ENCODE measurements at places on chromosomes 4 and X. TPM values are rescaled to one million over a fixed set of nuclear protein-coding genes. Genes with fewer than 3 reads are reported as not detected.

Gene HS3ST1
- total RNA-seq = 0.38 TPM

Gene BTK
- total RNA-seq = under 0.01 TPM

Gene IQSEC2
- total RNA-seq = 12.9 TPM

Gene ADH1A
- not detected for total RNA-seq

Gene NHSL2
- 2.8 TPM for total RNA-seq

Gene GDPD2
- total RNA-seq = not detected

Gene PACRGL
- 10.8 TPM for total RNA-seq

Gene HSD17B13
- total RNA-seq = not detected

Gene VCX
- not detected for total RNA-seq

Data from mesangial cell (primary cell).